Glutamatergic neuron (in vitro differentiated cells): ENCODE measurements at places on chromosomes 2 and 18. TPM values are rescaled to one million over a fixed set of nuclear protein-coding genes. Genes with fewer than 3 reads are reported as not detected.

DNA sequence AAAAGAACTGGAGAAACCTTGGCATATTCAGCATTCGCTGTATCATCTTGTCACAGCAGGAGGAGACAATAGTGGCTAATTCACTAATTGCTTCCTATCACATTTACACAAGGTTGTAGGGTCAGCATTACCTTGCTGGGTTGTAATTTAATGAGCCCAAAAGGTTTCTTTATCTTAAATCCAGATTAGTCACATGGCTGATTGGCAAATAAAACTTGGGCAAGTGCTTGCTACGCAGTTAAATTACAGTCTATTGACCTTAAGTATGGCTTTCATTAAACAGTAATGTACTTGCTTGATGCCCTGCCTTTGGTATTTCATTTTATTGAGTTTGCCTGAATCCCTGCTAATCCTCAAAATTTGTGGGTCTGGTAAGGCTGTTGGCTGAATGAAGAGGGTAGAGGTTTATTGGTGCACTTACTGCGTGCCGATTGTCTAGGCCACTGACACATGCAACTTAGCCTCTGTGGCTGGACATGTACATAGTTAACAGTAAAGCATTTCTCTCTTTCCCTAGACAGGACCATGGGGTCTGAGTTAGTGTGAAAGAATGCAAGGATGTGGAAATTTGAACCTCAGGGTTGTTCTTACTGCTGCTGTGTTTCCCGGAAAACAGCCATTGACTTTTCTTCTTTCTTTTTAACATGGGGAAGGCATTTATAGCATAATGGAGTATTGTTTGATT, 34.3 kb downstream of the FMNL2 start:
- DNase-seq, result no peak
- no peak overlapping the region for H3K27ac ChIP-seq
- peaks cover 47% of the 10 kb centered on the region for H3K4me1 ChIP-seq

DNA sequence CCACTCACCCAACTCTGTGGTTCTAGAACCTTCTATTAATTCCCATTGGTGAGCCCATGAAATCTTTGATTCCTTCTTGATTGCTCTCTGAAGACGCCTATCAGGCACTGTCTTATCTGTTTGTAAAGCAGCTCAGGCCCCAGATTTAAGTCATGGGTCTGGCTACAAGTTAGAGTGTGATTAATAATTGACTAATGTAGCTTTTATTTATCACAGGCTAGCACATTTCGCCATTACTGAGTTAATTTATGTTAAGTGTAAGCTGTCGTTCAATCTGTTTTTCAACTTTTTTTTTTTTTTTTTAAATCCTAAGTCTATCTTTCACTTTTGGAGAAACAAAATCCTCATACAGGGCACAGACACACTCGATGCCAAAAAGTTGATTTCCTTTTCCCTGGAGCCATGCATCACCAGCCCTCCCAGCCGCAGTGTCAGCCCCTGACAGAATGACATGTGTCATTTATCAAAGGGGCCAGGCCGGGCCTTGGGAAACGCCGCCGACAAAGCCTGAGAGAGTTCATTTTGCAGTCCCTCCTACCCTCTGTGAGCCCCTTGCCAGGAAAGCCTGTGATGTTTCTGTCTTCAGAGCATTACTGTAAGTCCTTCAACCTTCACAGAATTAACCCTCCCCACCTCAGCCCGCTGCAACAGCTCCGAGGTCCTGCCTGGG, 15.8 kb downstream of the TSHZ1 start:
- H3K27me3 ChIP-seq, result no peaks in the 10 kb centered on the region
- H3K4me1 ChIP-seq, result peaks cover 16% of the 10 kb centered on the region
- H3K4me3 ChIP-seq, result no peak overlapping the region

DNA sequence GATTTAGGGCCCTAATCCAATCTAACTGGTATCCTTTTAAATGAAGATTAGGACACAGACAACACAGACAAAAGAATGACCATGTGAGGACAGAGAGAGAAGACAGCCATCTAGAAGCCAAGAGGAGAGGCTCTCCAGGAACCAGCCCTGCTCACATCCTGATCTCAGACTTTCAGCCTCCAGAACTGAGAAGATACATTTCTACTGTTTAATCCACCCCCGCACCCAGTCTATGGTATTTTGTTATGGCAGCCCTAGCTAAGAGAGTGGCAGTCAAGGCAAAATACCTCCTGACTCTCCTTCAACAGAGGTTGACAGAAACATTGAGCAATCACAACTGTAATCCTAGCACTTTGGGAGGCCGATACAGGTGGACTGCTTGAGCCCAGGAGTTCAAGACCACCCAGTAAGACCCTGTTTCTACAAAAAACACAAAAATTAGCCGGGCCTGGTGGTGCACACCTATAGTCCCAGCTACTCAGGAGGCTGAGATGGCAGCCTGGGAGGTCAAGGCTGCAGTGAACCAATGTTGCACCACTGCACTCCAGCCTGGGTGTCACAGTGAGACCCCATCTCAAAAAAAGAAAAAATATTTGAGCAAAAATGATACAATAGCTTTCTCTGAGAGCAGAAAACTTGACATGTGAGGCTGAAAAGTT, 34.7 kb downstream of the WDR33 start:
- H3K27me3 ChIP-seq, result no peaks in the 10 kb centered on the region
- no peak overlapping the region for H3K4me3 ChIP-seq
- no peaks in the 10 kb centered on the region for H3K36me3 ChIP-seq
- no peak overlapping the region for H3K27ac ChIP-seq
- peaks cover 8% of the 10 kb centered on the region for H3K4me1 ChIP-seq
- no peak for DNase-seq

The SLC9A2 gene
- total RNA-seq, result not detected

GRCh38 chr18:10124557-10124956, 210.7 kb downstream of the VAPA start:
- no peak overlapping the region for H3K27ac ChIP-seq
- DNase-seq, result no peak
- no peaks in the 10 kb centered on the region for H3K36me3 ChIP-seq
- H3K4me1 ChIP-seq, result peaks cover 39% of the 10 kb centered on the region

DNA sequence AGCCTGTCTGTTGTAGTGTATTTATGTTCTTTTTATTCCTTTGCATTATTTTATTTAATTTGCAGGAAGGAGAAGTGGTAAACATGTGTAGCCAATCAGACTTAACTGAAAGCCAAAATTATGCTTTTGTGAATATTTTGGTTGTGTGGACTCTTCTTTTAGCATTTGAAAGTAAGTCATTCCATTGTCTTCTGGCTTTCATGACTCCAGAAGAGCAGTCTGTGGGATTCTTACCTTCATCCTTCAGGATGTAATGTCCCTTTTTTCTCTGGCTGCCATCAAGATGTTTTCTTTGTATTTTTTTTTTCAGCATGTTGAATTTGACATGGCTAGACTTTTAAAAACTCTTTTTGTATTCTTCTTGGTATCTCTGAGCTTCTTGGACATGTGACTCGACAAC, 895.2 kb upstream of the ZEB2 start:
- no peak for DNase-seq
- peaks cover 23% of the 10 kb centered on the region for H3K36me3 ChIP-seq
- no peaks in the 10 kb centered on the region for H3K4me1 ChIP-seq
- H3K27me3 ChIP-seq, result peaks cover 2% of the 10 kb centered on the region
- H3K27ac ChIP-seq, result no peak overlapping the region

- H3K36me3 ChIP-seq, result no peaks in the 10 kb centered on the region
- H3K27ac ChIP-seq, result no peak overlapping the region
- DNase-seq, result no peak
- no peak overlapping the region for H3K4me3 ChIP-seq
Observed at GRCh38 chr2:186599186-186599778, 9.4 kb downstream of the ITGAV start.

DNA sequence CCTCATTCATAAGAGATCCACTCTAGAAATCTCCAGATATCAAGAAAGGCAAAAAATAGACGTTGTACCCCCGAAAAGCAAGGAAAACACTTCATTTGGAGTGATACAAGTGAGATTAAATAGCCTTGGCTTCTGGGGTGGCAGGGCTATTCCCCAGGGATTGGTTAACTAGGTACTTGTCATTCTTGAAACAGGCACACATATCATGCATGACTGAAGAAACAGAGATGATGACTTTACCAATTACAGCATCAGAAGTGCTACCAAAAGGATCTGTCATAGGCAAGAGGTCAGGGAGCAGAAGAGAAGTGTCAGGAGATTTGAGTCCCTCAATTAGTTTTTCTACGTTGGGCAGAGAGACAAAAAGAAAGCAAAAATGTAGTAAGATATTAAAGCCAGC, 45.2 kb upstream of the NFU1 start:
- H3K27me3 ChIP-seq, result no peaks in the 10 kb centered on the region
- H3K27ac ChIP-seq, result no peak overlapping the region
- no peaks in the 10 kb centered on the region for H3K36me3 ChIP-seq
